Renal pelvis (tissue), 12 donors: ENCODE measurements at places on chromosomes 6 and 20.

- DNase-seq = no peak
Observed at GRCh38 chr6:47187893-47188587, 121.7 kb downstream of the TNFRSF21 start.

- DNase-seq = no peak
Observed at GRCh38 chr6:146341493-146342230, 202.0 kb upstream of the RAB32 start.

DNA sequence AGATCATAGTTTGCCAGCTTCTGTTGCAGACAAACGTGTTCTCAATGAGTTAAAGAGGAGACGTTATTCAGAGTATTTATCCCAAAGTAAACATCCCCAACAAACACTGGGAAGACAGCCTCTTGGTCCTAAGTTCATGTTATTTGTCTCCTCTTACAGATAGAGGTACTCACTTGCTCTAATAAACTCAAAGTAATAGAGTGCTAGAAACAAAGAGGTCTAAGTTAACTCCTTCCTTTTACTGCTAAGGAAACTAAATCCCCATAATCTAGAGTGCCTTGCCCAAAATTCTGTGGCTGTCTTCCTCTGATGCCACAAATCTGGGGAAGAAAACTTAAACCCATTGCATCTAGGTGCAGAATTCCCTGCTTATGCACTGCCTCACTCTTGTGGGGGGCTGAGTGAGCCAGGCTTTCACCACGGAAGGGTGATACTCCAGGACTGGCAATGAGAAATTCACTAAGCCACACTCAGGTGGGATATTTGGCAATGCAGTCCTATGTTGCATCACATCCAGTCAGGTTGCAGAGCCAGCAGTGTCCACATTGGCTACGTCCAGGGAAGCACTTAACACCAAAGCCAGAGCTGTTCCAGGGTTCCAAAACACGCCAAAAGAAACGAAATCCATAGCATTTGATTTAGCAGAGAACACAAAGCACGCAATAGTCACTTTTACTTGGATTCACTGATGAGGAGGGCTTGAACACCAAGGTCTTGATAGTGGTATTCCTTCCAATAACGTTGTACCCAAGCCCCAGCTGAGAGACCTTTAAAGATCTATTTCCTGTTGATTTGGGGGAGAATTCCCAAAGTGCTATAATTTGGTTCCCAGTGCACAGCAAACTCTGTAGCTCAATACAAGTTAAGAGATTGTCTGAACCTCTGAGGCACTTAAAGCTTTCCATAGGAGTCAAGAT lies 81.0 kb upstream of the FOXQ1 start:
- no peak for DNase-seq

- no peak for DNase-seq
Observed at GRCh38 chr20:38253571-38253970, 7.0 kb downstream of the KIAA1755 start.

DNA sequence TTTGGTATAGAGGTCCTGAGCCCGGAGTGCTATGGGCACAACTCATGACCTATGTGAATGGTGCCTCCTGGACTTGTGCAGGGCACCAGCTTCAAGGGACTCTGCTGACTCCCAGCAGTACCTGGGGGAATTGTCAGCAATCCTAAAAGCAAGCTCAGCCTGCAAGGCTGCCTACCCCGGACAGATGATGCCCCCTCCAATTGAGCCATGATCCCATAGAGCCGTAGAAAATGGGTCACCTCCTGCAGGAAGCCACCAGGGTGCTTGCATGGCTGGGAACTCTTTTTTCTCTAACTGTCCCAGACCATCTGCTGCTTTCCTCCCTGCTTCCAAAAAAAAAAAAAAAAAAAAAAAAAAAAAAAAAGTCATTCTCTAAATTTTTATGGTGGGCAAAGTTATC lies 12.9 kb upstream of the PRND start:
- DNase-seq = no peak

GRCh38 chr6:38610050-38610625 lies 29.6 kb downstream of the BTBD9 start:
- no peak for DNase-seq

DNA sequence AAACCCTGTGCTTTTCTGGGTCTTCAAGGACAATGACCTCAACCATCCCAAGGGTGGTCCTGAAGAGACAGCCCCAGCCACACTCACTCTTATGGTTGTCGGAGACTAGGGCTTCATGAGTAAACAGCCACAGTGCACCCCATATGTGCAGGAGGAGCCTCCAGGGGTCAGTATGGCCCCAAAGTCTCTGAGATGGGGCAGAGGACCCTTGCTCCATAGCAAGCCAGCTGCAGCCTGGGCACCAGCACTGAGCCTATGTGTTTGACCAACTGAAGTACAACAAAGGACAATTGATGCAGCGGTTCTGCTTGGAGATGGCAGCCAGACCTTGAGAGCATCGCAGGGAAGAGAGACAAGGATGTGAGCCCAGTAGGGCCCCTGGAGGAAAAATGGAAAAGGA lies 112.2 kb downstream of the LRFN2 start:
- DNase-seq = no peak

DNA sequence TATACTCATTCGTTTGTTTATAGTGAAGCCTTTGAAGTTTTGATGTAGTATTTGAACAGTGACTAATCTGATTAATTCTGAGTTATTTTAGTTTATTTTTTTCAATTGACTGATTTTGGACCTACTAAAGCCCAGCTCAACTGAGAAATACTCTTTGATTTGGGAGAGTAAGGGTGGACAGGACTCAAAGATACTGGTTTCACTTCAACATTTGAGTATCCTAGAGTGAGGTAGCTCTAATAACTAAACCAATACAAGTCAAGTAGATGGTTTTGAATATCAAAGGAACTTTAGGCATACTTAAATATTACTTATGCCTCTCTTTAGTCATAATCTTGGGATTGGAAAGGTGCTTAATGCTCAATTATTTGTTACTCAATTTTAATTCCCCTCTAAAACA lies 65.6 kb downstream of the ZNF292 start:
- no peak for DNase-seq

GRCh38 chr6:167580619-167580911 lies 246.1 kb upstream of the AFDN start:
- no peak for DNase-seq

DNA sequence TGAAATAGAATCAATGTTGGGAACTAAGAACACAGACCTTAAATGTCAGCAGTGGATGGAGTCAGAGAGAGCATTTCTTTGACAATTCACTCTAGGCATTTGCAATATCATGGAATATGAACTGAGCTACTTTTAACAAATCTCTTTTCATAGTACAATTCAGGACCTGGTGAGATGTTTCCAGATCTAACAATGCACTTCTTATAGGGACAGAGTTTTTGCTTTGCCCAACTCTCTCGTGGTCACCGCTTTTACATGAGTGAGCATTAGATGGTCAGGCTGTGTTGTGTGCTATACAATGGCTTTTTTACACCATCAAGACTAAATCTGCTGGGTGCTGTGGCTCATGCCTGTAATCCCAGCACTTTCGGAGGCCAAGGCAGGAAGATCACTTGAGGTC lies 233.6 kb downstream of the ATXN1 start:
- DNase-seq = no peak

- no peak for DNase-seq
Observed at GRCh38 chr6:114100215-114100994, 129.5 kb upstream of the HDAC2 start.

DNA sequence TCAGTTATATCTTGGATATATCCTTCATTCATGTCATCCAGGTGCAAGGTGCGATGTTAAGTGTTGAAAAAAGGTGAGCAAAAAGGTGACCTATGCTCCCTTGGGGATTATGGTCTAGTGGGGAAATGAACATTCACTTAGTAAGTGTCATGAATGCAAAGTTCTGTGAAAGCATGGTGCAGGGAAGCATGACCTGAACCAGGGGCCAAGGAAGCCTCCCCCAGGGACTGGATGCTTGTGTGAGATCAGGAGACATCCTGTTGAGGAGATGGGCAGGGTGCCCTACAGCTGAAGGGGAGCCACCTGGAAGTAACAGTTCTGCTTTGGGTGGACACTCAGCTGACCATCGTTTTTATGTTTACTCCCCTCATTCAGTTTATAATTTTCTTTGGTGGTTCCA lies 179.5 kb downstream of the SYNDIG1 start:
- DNase-seq = no peak

- no peak for DNase-seq
Observed at GRCh38 chr6:38495922-38496635, 143.7 kb downstream of the BTBD9 start.

- DNase-seq = no peak
Observed at GRCh38 chr6:96939007-96939805, 14.7 kb downstream of the KLHL32 start.

- no peak for DNase-seq
Observed at GRCh38 chr6:166382500-166382932, 224 bp downstream of the MPC1 start.

- no peak for DNase-seq
Observed at GRCh38 chr20:9302091-9302462, 212.3 kb upstream of the LAMP5 start.
